Vagina (tissue), 2 donors: ENCODE measurements at places on chromosomes 4 and X.

GRCh38 chr4:41155194-41155830, 59.0 kb downstream of the APBB2 start:
- no peak for DNase-seq

- DNase-seq = peak; percentile 82
These were observed 133.6 kb upstream of the MAMLD1 start for GRCh38 chrX:150229481-150229880.

DNA sequence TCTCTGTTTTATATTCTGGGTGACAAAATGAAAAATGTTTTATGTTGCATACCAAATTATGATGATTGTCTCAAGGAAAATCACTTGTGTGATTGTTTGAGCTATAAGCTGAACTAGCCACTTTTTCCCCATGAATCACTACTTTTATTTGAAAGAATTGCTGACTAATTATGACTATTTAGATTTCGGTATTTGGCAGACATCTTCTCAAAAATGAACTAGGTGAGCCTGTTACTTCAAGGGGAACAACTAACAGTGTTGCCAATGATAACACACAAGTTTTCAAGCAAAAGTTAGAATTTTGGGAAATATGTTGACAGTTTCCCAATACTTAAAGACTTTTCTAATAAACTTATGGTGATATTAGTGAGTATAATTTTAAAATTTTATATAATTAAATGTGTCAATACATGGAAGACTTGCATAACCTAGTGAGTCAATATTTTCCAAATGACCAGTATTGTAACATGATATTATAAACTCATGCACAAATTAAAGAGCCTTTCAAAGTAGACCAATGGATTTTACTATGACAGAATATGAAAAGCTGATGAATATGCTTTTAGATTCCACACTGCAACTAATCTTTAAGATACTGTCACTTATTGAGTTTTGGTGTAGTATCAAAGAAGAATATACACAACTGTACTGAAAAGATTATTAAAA, 187.7 kb upstream of the GATB start:
- no peak for DNase-seq

DNA sequence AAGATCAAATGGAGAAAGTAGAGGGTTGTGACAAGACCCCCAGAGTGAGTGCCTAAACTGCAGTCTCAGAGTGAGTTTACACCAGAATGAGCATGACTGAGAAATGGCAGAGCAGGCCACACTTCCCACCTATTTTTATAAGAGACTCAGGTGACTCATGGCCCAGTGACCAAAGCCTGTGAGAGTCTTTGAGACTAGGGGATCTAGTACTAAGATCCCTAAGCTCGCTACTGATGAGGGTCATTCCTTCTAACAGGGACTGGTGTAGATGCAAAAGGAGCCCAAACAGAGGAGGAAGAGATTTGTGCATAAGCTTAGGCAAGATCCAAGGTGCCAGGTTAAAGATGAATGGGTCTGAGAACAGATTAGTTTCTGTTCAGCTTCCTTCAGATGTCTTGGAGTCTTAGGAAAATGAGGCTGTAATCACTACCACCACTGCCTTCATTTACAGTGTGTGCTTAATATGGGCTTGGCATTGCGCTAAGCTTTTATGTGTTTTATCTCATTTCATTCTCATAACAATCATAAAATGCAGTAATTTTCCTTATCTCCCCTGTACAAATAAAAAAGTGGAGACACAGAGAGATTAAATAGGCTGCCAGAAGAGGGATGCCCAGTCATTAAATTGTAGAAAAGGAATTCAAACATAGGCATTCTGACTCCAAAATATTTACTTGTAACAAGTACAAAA, 62.8 kb downstream of the RWDD4 start:
- peak; percentile 40 for DNase-seq

- no peak for DNase-seq
These were observed 1.9 kb downstream of the SLC9A7 start for GRCh38 chrX:46757052-46757451.

GRCh38 chr4:130485371-130485770, 1389.4 kb downstream of the C4orf33 start:
- no peak for DNase-seq

DNA sequence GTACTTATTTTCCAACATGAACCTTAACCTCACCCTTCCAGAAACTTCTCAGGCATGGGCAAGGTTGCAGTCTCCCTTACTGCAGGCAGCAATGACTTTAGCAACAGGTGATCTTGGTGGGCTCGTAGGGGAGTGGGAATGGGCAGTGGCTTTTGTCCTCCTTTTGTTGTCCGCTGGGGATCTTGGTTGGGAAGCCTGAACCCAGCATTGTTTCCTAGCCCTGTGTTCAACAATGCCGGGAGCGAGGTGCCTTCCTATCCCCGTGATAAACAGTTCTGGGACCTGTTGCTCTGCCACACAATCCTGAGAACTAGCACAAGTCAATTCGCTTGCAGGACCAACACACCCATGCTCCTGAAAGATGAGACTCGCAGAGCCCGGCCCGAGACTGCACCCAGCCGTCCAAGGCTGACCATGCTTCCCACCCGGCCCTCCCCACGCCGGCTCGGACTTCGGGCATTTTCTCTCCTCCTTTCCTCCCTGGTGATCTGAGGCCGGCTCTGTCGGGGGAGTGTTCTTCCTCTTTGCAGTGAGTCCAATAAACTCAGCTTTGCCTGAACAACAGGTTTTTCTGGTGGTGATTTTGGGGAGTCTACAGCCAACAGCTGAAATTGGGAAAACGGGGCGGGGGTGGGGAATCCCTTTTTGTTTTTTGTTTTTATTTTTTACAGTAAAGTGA, 20.2 kb downstream of the IRAK1 start:
- DNase-seq = no peak

GRCh38 chrX:38871129-38872029, 70.1 kb downstream of the MID1IP1 start:
- DNase-seq = no peak

GRCh38 chrX:16903274-16904022, 33.3 kb upstream of the RBBP7 start:
- no peak for DNase-seq

DNA sequence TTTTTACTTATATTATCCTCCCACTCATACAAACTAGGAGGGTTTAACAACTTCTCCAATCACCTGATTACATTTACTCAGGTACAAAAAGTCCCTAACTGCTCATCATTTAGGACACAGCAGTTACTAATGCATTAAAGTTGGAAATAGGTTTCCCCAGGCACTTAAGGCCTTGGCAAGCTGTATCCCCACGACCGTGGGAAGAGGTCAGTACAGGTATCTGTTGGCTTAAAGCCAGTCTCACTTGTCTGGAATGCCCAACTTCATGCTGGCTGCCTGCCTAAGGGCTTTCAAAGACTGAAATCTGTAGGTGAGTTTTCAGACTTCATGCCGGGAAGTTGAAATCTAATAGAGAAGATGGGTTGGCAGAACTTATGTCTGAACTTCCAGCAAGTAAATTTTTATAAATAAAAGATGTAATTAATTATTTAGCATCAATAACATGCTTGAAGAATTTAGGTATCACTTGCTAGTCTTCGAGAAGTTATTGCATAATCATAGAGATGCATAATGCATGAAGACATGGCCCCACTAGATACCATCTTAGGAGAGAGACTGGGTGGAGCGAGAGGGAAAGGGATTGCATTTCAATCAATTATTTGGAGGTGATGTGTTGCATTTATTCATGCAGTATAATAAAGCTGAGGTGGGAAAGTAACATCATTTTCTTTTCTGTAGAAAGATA, 54.2 kb downstream of the SCD5 start:
- no peak for DNase-seq

DNA sequence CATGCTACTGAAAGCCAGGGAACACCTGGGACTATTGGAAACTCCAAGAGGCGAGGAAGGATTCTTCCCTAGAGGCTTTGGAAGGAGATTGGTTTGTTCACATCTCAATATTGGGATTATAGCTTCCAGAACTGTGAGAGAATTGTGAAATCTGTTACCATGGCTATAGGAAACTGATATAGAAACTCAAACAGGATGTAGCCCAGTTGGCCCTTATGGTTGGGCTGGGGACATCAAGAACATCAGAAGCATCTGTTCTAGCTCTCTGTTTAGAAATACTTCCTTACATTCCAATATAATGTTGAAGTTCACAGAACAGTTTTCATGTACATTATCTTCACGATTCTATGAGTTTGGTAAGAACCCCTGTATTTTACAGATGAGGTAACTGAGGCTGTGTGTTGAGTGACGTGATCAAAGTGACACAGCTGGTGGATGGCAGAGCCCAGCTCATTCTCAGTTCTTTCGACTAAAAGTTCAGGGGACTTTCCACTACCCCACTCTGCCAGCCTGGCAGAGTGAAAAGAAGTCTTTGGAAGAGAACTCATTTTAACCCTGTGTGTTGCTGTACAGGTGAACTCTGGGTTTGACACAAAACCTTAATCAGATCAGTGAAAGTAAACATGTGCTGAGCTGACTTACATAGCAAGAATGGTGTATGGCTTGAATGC, 183.0 kb downstream of the GBA3 start:
- DNase-seq = no peak

- DNase-seq = no peak
These were observed 55.6 kb upstream of the EXOC1L start for GRCh38 chr4:55763996-55764395.

DNA sequence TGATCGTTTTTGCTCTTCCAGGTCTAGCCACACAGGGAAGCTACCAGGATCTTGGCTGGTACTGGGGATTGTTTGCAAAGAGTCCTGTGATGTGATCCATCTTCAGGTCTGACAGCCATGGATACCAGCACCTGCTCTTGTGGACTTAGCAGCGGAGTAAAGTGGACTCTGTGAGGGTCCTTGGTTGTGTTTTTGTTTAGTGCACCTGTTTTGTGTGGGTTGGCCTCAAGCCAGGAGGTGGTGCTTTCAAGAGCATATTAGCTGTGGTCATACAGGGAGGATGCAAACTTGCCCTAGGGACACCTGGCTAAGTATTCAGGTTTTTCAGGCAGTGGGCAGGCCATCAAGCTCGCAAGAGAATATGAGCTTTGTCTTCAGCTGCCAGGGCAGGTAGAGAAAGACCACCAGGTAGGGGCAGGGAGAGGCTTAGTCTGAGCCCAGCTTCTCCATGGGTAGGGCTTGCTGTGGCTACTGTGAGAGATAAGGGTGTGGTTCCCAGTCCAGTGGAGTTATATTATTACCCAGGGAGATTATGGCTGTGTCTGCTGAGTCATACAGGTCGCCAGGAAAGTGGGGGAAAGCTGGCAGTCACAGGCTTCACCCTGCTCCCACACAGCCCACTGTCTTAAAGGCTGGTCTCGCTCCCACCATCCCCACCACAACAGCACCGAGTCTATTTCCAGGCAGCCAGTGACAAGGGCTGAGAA, 293.7 kb downstream of the PCDH18 start:
- no peak for DNase-seq

GRCh38 chr4:82645936-82646565, 84.3 kb upstream of the TMEM150C start:
- DNase-seq = no peak

DNA sequence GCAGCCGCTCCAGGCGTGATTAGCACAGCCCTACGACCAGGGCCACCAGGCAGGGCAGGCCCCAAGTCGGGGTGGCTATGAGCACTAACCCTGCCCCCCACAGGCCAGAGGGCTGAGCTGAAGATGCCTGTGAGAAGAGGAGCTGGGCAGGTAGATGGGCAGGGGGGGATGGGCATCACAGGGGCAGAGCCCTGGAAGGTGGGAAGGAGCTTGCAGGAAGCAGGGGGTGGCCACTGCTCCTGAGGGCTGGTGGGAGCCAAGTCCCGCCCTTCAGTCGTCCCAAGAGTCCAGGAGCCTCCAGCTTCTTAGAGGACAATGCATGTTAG, 7.3 kb upstream of the MXD4 start:
- no peak for DNase-seq

DNA sequence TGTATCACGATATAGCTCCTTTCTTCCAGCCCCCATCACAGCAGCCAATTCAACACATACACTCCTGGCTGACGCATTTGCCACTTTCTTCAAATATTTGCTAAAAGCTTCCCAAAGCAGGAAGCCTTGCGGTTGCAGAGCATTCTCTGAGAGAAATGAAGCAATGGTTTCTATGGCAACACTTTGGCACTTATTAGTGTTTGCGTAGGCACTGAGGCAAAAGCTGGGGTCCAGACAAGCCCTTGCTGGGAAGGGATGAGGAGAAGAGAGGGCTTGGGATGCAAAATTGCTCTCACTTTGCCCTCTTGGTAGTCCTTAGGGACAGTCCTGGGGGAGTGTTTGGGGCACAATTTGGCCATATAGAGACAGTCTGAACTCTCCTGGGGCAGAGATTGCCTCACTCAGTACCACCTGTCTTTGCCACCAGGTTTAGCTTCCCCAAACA, 55.0 kb upstream of the PAK3 start:
- no peak for DNase-seq

DNA sequence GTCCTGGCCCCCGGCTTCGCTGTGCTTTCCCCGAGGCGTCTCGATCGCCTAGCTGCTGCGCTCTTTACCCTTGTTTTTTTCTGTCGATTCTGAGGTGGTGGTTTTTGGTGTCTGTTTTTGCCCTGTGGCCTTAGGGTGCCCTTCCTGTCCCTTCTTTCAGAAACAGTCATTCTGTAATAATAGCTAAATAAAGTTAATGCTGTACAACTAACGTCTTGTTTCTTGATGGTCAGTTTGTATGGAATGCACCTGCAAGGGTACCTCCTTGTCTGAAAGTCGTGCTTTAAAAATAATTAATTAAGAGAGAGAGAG, 686 bp downstream of the FIP1L1 start:
- no peak for DNase-seq

DNA sequence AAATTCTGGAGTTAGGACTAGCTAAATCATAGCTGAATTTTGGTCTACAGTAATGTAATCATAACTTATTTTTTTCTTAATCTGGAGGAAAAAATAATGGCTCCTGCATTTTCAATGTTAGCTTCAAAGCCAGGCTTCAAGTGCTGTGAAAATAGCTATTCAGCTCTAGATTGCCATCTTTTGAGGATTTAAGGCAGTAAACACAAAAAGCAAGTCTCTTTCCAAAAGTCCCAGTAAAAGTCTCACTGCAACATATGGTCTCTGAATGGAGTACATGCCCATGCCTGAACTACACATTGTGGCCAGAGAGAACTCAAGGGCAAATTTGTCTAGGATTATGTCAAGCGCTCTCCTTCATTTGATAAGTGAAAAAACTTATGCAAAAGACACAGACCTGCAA, 720.9 kb downstream of the FSTL5 start:
- no peak for DNase-seq
